ENCODE measurements at places on chromosomes 2 and 18.

- DNase-seq: no peak
Observed at GRCh38 chr18:34370704-34371395, 146.1 kb upstream of the NOL4 start.

GRCh38 chr2:222955008-222955407, 94.2 kb downstream of the ACSL3 start:
- no peak for DNase-seq

DNA sequence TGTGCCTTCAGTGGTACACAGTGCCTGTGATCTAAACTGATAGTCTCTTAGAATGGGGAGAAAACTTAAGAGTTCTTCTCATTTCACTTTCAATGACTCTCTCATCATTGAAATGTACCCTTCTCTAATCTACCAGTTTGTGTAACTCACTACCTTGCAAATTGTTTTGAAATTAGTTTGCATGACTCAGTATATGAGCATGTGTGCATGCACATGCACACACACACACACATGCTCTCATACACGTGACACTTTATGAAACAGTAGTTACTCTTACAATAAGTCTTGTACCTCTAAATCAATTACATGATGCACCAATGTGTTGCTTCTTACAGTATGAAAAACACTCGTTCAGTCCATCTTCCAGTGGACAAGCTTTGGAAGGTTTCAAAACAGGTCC, 10.6 kb downstream of the LYPD6B start:
- no peak for DNase-seq

DNA sequence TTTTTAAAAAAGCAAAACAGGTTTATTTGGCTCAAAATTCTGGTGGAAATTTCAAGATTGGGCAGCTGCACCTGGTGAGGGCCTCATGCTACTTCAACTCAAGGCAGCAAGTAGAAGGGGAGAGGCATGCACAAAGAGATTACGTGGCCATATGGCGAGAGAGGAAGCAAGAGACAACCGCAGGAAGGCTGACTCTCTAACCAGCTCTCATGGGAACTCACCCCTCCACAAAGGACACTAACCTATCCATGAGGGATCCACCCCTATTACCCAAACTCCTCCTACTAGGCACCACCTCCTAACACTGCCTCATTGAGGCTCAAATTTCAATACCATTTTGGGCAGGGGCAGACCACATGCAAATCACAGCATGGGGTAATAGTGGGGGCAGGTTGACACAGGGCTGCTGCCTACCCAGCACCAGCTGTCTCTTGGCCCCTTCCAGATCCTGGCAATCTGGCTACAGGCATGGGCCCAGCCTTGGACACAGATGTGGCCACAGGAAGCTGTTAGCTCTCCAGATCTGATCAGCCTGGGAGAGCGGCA, 2.0 kb upstream of the CAPN10 start:
- DNase-seq: no peak

GRCh38 chr2:146821836-146822316, 1023.0 kb upstream of the ACVR2A start:
- no peak for DNase-seq

- DNase-seq: no peak
Observed at GRCh38 chr2:34031097-34031496, 432.0 kb upstream of the FAM98A start.

GRCh38 chr2:62439425-62439824, 66.6 kb downstream of the TMEM17 start:
- DNase-seq: no peak

DNA sequence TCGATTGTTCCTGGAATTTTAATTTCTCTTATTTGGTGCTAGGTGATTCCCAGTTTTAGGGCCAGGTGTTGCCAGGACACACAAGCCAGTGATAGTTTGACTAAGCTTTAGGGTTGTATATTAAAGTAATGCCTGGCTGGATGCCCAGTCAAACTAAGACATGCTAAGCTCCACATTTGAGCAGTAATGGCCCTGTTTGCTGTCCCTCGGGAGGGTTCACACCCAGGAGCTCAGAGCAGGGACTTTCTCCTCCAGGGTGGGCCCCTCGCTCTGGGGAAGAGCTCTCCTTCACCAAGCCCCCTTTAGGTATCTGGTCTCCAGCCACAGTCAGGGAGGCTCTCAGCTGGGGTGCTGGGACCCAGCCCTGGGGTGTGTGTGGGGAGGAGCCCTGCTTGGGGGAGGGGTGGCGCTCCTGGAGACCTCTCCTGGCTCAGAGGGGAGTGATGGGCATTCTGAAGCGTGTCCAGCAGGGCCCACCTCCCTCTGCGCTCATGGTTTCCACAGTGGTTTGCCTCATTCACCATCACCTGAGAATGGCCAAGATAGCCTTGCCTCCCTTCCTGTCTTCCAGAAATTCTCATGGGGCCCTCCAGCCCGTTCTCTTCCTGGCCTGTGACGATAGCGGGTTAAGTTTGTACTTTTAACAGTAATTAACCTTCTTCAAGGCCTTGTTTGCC, 31.7 kb downstream of the INPP4A start:
- no peak for DNase-seq

DNA sequence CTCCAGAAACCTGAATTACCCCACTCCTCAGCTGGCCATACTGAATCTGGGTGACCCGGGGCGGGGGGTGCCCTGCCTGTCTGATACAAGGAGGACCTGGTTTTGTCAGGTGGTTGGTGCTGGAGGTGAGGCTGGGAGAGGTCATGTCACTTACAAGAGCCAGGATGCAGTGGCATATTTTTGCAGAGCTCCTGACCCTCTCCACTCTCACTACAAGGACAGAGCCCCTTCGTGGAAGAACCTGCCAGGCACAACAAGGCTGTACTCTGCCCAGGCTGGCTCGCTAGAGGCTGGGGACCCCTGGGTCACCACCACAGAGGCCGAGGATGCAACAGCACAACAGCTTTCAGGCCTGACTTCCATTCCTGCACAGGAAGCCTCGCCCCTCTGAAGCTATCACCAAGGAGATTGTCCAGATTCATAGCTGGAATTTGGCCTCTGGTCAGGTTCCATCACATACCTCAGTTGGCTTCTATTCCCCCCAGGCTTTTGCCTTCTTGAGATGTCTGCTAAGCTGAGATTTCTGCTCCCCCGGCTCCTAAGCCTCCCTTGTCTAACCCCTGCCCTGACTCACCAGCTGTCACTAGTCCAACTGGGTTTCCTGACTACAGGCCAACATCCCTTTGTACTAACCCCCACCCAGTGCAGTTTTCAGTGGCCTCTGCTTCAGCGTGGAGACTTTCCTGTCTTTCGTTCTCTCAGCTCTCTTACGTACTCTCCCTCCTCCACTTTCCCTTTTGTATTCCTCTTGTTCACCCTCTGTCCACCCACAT, 132.5 kb upstream of the EPAS1 start:
- no peak for DNase-seq

GRCh38 chr18:48909721-48910120, 41.0 kb downstream of the SMAD7 start:
- no peak for DNase-seq

DNA sequence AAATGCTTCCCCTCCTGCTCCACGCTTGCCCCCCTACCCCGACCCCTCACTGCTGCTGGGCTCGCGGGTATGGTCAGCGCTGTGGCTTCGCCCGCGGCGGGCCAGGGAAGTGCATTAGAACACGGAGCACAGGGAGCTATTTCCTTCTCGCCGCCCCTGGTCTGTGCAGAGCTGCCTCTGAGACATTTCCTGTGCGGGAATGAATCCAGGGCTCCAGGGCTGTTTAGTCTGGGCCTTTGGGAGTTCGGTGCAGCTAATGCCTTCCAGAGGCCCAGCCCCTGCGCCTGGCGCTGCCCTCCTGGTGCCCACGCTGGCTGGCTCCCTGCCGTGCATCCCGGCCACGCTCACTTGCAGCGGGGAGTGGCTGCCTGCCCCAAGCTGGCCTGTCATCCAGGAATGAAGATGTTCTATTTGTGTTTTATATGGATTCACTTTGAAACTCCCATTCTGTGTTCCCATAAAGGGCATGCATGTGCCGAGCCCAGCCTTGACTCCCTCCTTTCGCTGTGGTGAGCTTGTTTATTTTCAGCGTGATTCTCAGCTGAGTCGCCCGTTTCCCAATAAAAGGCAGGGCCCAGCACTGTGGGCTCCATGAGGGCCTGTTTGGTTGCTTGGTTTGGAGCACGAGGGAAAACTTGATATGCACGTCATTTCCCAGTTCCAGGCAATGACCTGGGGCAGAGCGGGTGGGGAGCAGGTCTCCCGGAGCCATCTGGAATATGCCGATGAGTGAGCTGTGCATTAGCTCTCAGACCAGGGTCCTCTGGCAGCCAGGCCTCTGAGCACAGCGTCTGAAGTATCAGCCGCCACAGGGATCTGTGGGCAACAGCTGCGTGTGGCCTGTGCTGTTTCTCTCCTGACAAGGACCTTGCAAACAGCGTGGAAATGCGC, 42.7 kb downstream of the SH3RF3 start:
- no peak for DNase-seq

DNA sequence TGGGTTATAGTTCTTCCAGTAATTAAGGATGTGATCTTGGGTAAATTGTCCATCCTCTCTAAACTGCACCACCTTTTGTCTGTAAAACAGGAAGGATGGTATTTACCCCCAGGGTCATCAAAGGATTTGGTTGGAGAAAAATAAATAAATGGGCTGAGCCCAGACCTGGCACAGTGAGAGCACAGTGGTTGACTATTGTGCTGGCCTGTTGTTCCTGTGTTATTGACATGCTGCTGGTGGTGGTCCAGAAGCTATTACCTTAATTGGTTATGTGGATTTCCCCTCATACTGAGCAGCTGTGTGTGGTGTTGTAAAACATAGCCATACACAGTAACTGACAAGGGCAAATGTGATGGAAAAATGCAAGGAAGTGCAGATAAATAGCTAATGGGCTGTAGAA, 746 bp upstream of the IL37 start:
- DNase-seq: no peak

DNA sequence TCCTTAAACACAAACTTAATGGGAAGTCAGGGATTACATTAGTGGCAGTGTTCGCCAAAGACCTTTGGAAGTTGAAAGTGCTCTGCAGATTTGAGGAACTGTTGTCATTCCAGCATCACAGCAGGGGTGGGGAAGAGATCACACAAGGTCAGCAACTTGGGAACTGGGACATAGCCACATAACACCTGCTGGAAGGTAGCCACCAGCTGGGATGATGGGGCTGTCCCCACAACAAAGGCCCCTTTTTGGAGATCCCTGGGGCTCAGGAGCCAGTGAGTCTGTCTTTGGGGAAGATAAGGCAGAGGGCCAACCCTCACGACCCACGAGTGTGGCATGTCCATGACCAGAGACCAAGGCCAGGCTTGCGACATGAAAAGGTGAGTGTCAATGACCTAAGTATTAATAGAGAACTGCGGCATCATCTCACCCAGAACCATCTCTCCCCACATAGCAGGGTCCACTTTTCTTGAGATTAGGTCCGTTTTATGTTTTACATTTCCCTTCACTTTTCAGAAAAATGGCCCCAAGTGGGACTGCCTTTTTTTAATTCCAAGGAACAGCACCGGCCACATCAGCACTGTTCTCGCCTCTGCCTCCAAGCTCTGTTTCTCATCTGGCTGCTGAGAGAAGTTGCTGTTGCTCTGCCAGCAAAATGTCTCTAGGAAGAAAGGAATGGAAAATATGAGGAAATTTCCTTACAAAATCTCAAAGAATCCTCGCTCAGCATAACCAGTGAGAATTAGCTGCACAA, 106.9 kb downstream of the GFPT1 start:
- no peak for DNase-seq

GRCh38 chr2:229870903-229871656, 50.7 kb downstream of the TRIP12 start:
- no peak for DNase-seq

- no peak for DNase-seq
Observed at GRCh38 chr2:42867093-42868065, 75.0 kb upstream of the HAAO start.

DNA sequence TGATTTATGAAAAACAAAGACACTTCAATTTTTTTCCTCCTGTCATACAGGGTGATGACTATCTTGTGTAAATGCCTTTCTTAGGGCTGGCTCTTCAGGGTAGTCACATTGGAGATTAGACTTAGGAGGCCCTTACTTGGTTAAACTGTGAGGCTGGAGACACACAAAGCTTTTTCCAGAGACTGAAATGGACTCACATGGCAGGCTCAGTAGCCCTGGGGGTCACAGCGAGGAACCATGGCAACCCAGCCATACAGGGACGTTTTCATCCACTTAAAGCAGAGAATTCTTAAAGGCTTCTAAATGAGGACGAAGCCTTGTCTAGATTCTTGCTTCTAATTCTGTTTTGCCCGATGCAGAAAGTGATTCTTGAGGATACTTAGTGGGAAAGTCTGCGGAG, 57.3 kb upstream of the ZDBF2 start:
- DNase-seq: no peak

DNA sequence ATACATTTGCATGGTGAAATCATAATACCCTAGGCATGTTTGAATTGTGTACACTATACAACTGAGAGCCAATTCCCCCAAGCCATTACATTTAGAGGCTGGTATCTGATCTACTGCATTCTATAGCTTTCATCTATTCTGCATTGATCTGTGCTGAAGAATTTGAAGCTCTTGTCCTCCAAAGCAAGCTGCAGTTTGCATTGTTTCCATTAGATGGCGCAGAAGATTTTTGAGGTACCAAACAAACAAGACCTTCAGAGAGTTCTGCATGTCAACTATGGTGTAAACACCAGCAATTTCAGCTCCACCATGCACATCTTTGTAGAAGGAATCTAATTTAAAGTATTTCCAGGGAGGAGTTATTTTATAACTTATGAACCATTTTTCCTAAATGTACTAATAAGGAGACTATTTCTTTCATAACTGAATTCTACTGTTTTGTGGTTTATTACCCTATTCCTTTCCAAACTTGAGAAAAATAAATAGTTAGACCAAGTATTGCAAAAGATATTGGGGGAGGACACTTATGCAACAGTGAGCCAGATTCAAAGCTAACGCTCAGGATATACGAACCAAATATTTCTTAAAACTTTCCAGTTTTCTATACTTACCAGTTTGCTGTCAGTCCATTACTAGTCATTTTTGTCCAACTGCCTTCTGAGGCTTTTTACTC, 761.8 kb upstream of the ACVR2A start:
- peak; percentile 72 for DNase-seq

GRCh38 chr2:143988082-143988481, 531.8 kb downstream of the ZEB2 start:
- no peak for DNase-seq

- DNase-seq: no peak
Observed at GRCh38 chr2:240687045-240687740, 4.5 kb upstream of the AQP12A start.

DNA sequence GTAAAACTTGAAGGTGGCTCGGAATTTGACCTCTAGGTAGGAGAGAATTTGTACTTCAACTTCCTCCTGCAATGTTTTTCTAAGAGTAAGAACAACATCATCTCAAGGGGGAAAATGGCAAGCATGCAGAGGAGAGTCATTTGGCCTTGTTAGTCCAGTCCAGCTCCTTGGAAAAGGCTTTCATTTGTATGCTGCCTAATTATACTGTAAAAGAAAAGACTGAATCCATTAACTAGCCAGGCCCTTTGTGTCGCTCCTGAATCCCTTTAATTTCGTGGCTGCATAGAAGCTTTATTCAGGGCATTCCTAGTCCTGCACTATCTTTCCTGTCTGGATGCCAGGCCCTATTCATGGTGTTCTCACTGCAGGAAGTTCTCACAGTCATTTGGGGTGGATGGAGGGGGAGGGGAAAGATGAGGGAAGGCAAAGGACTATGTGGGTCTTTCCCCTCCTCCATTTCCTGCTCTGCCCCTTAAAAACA, 36.0 kb downstream of the PHLPP1 start:
- DNase-seq: no peak

- DNase-seq: no peak
Observed at GRCh38 chr2:110881908-110882307, 149.5 kb downstream of the ACOXL start.
